Tibial nerve (tissue), 4 donors: ENCODE measurements at places on chromosomes 2 and 18.
A peak's percentile ranks its signal among the peaks of the same experiment; 100 is the strongest.

DNA sequence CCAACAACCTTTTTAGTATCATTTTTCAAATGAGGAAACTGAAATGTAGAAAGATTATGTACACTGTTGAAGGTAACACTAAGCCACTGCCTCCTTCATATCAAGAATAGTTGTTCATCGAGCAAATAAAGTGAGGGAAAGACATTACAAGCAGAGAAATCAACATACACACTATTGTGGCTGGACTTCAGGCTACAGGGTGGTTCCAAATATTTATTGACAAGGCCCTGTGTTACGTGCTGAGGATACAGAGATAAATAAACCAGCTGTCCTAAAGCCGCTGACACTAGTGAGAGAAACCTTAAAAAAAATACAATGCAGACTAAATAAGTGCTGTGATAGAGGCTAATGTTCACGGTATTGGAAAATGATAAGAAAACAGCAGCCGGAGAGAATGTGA, 1.9 kb upstream of the LNPK start:
- H3K4me3 ChIP-seq, result no peak overlapping the region
- peaks cover 8% of the 10 kb centered on the region for H3K4me1 ChIP-seq
- no peak overlapping the region for H3K27ac ChIP-seq
- H3K27me3 ChIP-seq, result no peaks in the 10 kb centered on the region

DNA sequence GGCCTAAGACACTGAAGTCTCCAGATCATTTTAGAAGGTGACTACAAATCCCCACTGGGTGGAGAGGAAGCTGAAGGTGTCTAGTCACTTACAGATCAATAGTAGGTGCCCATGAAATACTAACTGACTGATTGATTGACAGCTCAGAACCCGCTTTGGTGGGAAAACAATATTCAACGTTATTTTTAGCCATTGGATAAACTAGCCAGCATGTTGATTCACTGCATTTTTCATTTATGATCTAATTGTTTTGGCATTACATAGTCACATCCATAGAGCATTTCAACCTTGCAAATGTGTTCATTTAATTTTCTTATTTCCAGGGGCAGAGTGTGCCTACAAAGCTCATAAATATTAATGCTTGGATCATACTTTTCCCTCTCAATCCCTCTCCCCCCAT, 162.3 kb downstream of the MREG start:
- no peak overlapping the region for H3K4me3 ChIP-seq
- H3K4me1 ChIP-seq, result peaks cover 10% of the 10 kb centered on the region
- H3K36me3 ChIP-seq, result no peaks in the 10 kb centered on the region
- no peak for DNase-seq
- H3K27me3 ChIP-seq, result no peaks in the 10 kb centered on the region

DNA sequence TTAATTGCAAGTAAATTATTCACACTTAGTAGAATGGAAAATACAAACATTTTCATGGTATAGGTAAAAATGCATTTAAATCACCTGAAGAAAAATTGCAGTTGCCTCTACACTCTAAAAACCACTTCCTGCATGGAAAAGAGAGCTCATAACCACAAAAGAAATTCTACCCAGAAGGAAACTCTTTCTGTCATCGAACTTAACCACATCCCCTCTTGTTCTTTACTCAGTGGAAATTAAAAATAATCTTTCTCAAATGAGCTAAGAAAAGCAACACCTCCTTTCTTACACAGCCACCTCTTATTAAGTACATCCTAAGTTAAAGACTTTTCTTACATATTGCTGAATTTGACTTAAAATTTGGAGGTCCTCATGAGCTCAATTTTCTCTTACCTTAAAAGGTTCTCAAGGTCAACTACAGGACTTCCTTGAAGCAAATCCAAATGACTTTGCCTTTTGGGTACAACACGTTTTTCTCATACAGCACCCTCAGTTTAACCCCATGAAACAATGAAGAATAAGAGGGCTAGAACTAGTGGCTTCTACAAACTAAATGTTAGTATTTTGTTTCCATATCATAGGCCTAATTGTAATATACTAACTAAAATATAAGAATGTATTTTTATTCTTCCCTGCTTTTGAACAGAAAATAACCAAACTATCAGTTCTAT, 109.1 kb upstream of the CRIM1 start:
- no peak for DNase-seq
- H3K4me1 ChIP-seq, result no peaks in the 10 kb centered on the region
- H3K27me3 ChIP-seq, result no peaks in the 10 kb centered on the region
- no peaks in the 10 kb centered on the region for H3K36me3 ChIP-seq
- no peak overlapping the region for H3K27ac ChIP-seq

DNA sequence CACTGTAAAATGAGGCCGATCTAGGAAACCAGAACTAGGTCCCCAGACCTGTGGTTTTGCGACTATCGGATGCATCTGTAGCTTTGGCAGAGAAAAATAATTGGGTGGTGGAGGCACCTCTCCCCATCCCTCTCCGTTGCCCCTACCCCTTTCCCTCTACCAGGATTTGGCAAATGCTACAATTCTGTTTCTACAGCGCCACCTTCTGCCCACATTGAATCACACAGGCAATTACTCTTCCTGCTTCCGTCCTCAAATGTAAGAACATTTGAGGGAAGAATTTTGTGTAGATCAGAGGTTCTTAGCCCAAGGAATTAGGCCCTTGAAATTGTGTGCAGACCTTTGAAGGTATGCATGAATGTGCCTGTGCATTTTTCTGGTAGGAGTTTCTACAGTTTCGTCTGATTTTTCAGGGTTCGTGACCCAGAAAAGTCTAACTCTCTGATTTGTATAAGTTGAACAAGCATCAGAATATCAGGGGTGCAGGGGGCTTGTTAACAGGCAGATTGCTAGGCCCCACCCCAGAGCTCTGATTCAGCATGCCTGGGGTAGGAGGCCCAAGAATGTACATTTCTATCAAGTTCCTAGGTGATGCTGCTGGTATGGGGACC, 11.2 kb downstream of the ATP6V1B1 start:
- no peaks in the 10 kb centered on the region for H3K36me3 ChIP-seq
- H3K4me3 ChIP-seq, result no peak overlapping the region
- H3K27me3 ChIP-seq, result no peaks in the 10 kb centered on the region
- peak; percentile 57 for DNase-seq
- H3K4me1 ChIP-seq, result peaks cover 23% of the 10 kb centered on the region

- H3K36me3 ChIP-seq, result no peaks in the 10 kb centered on the region
- H3K27me3 ChIP-seq, result no peaks in the 10 kb centered on the region
- peaks cover 17% of the 10 kb centered on the region for H3K4me1 ChIP-seq
- H3K4me3 ChIP-seq, result no peak overlapping the region
These were observed 38.0 kb upstream of the EPAS1 start for GRCh38 chr2:46258937-46259776.

DNA sequence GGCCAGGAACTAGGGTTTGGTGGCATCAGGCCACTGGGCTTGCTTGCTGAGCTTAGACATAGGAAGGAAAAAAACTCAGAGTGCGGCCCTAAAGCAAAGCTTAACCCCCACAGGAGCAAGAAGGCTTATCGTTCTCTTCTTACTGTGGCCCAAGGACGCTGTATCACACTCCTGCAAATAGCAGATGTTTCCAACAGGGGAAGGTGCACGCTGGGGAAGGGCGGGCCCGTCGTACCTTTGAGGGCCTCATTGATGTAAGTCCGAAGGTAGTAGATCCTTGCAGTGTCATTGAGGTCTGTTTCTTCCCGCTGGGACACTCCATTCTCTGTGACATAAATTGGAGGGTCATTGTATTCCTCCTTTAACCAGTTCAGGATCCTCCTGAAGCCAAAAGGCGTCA, 46.6 kb downstream of the LCT start:
- H3K27me3 ChIP-seq, result no peaks in the 10 kb centered on the region
- no peak overlapping the region for H3K27ac ChIP-seq
- no peak overlapping the region for H3K4me3 ChIP-seq
- H3K4me1 ChIP-seq, result no peaks in the 10 kb centered on the region
- DNase-seq, result no peak

DNA sequence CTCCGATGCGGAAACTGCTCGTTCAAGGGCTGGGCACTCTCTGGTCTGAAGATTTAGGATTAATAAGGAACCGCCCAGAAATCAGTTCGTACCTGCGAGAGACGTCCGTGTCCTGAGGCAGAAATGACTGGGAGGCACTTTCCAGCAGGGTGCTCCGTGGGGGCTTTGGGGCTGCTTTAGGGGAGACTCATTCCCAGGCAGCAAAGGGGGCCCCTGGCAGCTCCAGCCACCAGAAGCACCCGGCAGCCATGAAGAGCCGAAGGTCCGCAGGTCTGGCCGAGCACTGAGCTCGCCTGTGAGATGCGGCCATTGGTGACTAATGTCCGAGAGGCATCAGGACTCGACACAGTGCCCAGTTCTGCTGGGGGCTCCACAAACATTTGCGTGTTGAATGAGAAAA, 20.9 kb downstream of the KCNG2 start:
- no peak overlapping the region for H3K4me3 ChIP-seq
- DNase-seq, result no peak
- H3K36me3 ChIP-seq, result no peaks in the 10 kb centered on the region
- no peak overlapping the region for H3K27ac ChIP-seq

- peak overlapping the region; percentile 33 for H3K4me3 ChIP-seq
- peaks cover 47% of the 10 kb centered on the region for H3K4me1 ChIP-seq
- H3K27ac ChIP-seq, result peak overlapping the region; percentile 84
- H3K27me3 ChIP-seq, result no peaks in the 10 kb centered on the region
- no peak for DNase-seq
- no peaks in the 10 kb centered on the region for H3K36me3 ChIP-seq
These were observed 532 bp upstream of the COL3A1 start for GRCh38 chr2:188973641-188974040.

DNA sequence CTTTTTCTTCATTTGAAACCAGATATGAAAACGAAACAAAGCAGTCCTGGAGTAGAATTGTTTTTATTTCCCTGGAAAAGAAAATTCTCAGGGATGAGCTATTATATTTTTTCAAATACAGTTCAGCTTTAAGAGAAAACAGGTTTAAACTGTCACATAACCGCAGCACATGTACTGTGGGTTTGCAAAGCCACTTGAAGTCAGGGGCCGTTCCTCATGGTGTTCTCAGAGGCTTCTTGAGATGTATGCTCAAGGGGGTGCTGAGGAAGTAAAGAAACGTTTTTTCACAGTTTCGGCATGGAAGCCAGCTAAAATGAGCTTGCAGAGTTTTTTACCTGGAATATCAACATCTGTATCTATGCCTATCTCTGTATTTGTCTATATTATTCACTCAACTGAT, 225.3 kb downstream of the MC4R start:
- H3K27ac ChIP-seq, result no peak overlapping the region
- no peaks in the 10 kb centered on the region for H3K4me1 ChIP-seq
- H3K36me3 ChIP-seq, result no peaks in the 10 kb centered on the region

DNA sequence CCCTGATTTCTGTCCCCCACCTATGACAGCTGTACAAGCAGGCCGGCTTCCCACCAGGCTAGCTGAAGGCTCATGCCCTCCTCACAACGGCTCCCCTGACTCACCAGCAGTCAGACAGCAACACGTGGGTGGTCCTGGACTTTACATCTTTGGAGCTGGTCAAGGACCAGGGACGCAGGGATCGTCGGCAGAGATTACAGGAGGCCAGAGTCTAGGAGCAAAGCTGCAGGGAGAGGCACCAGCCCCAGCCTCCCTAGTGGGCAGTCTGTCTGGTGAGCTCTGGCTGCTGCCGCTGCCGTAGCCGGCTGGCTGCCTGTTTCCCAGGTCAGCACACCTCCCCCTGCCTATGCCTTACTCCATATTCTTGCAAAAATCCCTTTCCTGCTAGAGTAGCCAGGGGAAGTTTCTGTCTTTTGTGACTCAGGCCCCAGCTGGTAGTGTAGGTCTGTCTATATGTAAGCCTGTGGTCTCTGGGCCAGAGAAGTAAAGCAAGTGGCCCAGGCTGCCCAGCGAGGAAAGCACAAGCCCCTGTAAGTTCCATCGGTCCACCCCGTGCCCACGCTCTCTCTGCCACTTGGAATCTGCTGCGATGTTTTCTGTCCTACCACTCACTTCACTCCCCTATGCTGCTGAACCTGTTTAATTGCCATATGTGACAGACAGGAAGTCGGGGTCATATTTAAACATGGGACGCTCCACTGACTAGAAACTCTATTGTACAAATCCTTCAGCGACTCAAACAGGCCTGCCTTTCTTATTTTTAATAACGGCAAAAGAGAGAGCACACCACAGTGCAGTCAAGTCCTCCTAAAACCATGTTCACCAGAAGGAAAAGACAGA, 2.4 kb upstream of the ARHGEF4 start:
- H3K4me1 ChIP-seq, result no peaks in the 10 kb centered on the region
- no peaks in the 10 kb centered on the region for H3K27me3 ChIP-seq
- H3K4me3 ChIP-seq, result no peak overlapping the region
- H3K36me3 ChIP-seq, result no peaks in the 10 kb centered on the region
- no peak overlapping the region for H3K27ac ChIP-seq

DNA sequence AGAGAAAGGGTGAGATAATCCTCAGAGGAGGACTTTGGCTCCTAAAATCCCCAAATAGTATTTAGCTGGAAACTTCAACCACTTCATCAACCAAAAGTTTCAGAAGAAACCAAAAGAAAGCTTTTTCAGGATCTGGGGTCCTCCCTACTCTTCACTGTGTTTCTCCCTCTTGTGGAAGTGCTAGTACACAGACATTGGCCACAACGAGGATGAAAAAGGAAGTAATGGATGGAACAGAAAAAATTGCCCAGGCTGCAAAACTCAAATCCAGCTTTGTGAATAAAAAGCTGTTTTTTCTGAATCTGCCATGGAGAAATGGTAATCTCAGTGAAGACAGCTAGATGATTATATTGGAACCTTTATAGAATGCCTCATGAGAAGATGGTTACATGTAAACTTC, 4.0 kb downstream of the PID1 start:
- peak overlapping the region; percentile 60 for H3K27ac ChIP-seq
- H3K27me3 ChIP-seq, result peaks cover 4% of the 10 kb centered on the region
- H3K4me1 ChIP-seq, result no peaks in the 10 kb centered on the region
- no peaks in the 10 kb centered on the region for H3K36me3 ChIP-seq
- DNase-seq, result no peak

DNA sequence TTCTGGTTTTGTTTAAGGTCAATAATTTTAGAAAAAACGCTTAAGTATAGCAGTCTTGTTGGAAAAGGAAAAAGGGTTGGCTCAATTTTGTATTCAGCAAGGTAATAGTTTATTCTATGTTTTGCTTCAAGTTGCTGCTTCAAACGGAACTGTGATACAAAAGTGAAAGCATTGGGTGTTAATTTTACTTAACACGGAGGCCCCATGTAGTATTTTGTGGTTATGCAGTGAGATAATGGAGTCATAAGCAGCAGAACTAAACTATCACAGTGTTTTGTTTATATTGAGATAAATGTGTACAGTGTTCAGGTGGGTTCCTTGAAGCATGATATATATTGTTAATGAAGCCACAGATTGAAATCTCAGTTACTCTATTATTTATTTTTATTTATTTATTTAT, 67.0 kb upstream of the LYPD6B start:
- H3K4me3 ChIP-seq, result no peak overlapping the region
- no peak overlapping the region for H3K27ac ChIP-seq
- no peak for DNase-seq
- no peaks in the 10 kb centered on the region for H3K36me3 ChIP-seq

GRCh38 chr2:151182899-151183809, 78.5 kb downstream of the RBM43 start:
- no peak for DNase-seq
- no peak overlapping the region for H3K4me3 ChIP-seq
- H3K4me1 ChIP-seq, result no peaks in the 10 kb centered on the region
- H3K27ac ChIP-seq, result no peak overlapping the region

GRCh38 chr2:74391209-74391579, 11.1 kb upstream of the DCTN1 start:
- no peak for DNase-seq
- no peaks in the 10 kb centered on the region for H3K36me3 ChIP-seq
- H3K27ac ChIP-seq, result peak overlapping the region; percentile 95
- H3K4me1 ChIP-seq, result peaks cover 29% of the 10 kb centered on the region
- no peaks in the 10 kb centered on the region for H3K27me3 ChIP-seq
- peak overlapping the region; percentile 99 for H3K4me3 ChIP-seq

- H3K4me1 ChIP-seq, result no peaks in the 10 kb centered on the region
- no peaks in the 10 kb centered on the region for H3K36me3 ChIP-seq
- H3K27ac ChIP-seq, result no peak overlapping the region
- DNase-seq, result no peak
- no peak overlapping the region for H3K4me3 ChIP-seq
- H3K27me3 ChIP-seq, result no peaks in the 10 kb centered on the region
These were observed 18.1 kb downstream of the REG1A start for GRCh38 chr2:79138385-79138784.
